ENCODE measurements at places on chromosomes 7 and 10.
A peak's percentile ranks its signal among the peaks of the same experiment; 100 is the strongest.

DNA sequence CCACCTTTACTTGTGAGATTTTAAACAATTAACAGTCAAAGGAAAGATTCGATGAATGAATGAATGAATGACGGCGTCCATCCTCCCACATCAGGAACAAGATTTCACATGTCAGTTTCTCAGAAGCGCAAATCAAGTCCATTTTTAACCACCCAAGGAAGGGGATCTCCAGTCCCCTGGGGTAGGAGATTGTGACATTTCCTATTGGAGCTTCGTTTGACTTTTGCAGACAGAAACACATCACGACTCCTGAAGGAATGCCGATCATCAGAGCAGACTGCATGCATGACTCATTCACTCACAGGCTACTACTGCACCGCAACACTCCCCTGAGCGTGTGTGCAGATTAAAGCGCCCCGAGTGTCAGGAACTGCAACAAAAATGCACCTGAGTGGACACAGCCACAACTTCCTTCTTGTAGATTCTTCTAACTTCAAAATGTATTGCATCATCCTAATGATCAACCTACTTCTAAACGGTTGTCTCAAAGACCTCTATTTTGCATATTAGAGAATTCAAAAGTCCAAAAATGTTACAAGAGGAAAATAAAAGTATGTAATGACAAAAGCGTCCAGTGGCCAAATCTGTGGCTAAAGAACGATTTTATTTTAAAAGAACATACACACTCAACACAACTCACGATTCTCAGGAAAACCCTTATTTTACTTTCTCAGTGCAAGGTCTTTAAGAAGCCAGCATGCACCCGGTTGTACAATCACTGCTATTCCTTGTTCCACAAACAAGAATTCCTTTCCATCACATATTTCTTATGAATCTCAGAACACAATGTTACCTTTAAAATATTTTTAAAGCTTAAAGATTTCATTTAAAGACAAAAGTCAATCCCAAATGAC is 172.6 kb downstream of the FAM107B start:
- DNase-seq, result no peak

- no peak for DNase-seq
These were observed 20.4 kb upstream of the HIPK2 start for GRCh38 chr7:139798221-139798620.

- DNase-seq, result peak; percentile 11
These were observed 506.4 kb upstream of the C7orf33 start for GRCh38 chr7:148084138-148084537.

GRCh38 chr10:66746246-66746645 is 179.6 kb upstream of the LRRTM3 start:
- no peak for DNase-seq

- DNase-seq, result no peak
These were observed 25.2 kb upstream of the ITGB1 start for GRCh38 chr10:32982911-32983909.

DNA sequence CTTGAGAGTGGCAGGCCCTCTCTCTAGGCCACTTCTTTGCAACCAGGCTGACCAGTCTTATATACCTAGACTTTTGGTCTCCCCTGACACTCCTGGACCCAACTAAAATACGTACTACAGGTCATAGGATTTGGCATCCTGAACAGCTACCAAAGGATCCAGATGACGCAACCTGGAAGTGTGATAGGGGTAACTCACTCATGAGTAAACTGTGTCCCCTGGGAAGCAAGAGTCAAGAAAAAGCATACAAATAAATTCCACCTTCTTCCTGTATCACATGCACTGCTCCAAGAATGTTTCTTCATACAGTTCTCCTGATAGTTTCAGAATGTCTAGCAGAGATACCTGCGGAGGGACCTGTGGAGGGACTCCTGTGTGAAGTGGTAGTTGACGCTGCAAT is 172.3 kb downstream of the MDFIC start:
- no peak for DNase-seq

Measured in COLO829 (cell line).